Activated CD8-positive, alpha-beta T cell treated with anti-CD3 and anti-CD28 coated beads for 36 hours (primary cell): ENCODE measurements at places on chromosomes 16 and 17. TPM values are rescaled to one million over a fixed set of nuclear protein-coding genes. Genes with fewer than 3 reads are reported as not detected.

DNA sequence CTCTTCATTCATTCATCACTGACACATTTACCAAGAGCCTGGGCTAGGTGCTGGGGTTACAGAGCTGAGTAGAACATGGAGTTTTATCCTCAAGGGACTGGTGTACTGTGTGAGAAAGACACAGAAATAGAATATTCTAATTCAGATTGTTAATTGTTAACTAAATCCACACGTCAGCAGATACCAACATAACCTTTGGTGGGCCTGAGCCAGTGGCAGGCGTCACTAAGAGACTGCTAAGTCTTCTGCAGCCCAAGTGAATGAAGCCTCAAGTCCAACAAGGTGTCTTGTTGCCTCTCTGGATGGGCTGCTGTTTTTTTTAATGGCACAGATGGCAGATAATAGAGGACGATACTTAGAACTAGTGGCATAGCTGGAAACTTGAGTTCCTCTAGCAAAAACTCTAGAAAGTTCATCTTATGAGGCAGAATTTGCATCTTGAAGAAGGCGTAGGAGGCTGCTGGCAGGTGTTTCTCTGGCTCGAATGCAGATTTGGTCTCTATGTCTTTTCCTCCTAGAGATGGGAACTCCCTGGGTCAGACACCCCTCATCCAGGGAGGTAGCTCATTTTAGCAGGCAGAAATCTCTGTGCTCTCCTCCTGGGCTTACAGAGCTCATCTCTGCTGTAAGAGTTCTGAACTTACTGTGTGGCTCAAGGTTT is 179.5 kb downstream of the NTN1 start:
- no peak for DNase-seq

GRCh38 chr16:66525396-66526180 is 24.3 kb downstream of the TK2 start:
- no peak for DNase-seq

DNA sequence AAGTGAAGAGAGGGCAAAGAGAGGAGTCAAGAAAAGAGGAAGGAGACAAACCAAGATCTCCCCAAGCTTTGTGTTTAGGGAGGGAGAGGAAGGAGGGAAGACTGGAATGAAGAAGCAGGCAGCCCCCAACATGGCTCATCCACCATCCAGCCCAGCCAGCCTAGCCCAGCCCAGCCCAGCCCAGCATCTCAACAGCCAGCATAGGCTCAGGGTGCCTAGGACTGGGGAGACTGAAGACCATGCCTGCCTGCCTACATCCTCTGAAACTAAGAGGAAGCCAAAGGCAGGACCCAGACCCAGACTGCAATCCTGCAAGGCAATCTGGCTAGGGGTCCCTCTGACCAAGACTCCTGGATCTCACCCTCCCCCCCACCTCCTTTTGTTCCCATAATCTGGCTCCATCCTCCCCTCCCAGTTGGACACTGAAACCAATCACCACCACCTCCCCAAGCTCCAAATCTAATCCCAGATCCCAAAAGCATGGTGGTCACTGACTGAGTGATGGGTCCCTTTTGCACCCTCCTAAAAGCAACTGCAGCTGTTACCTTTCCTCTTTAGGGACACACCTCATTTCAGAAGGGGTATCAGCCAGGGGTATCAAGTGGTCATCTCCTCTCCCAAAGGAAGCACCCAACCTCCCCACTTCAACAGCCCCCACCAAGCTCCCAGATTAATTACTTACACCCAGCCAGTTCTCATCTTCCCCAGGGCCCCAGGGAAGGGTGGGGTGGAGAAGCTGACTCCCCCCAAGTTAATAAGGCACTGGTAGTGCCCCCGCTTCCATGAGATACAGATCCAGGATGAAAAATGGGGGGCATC is 1.2 kb downstream of the HDAC5 start:
- DNase-seq: no peak

DNA sequence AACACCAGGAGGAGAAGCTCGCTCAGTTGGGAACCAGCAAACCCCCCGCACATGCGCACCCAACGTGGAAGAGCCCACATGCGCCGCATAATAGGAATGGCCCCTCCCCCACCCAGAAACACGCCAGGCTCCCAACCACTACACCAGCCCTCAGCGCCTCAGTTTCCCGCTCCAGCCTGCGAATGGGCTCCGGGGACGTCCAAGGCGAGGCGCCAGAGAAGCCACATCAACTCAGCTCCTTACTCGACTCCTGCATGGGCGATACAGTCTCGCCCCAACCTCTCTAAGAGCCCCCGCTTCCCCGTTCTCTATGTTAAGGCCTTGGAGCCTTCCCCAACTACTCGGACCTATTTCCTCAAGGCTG is 504 bp downstream of the SRSF1 start:
- peak; percentile 73 for DNase-seq

GRCh38 chr16:64751906-64752305 is 370.0 kb downstream of the CDH11 start:
- no peak for DNase-seq

Gene SPATA22
- not detected for total RNA-seq

- DNase-seq: no peak
Measured at GRCh38 chr16:17205279-17206211, 265.2 kb downstream of the XYLT1 start.

DNA sequence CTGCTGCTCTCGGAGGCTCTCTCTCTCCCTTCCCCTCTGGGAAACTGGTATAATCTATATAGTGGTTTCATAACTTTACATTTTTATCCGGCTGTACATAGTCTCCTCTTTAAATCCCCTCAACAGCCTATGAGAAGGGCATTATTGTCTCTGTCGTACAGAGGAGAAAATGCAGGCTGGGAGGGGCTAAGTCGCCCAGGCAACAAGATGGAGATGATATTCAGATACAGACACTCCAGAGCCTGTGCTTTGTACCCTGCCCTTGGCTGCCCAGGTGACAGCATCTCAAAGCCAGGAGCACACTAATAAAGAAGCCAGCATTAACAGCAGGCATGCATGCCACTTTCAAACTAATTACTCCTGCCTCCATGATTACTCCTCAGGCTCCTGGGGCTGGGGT is 4.7 kb upstream of the EIF1 start:
- DNase-seq: no peak

Gene ODAD4
- 1.4 TPM for total RNA-seq

DNA sequence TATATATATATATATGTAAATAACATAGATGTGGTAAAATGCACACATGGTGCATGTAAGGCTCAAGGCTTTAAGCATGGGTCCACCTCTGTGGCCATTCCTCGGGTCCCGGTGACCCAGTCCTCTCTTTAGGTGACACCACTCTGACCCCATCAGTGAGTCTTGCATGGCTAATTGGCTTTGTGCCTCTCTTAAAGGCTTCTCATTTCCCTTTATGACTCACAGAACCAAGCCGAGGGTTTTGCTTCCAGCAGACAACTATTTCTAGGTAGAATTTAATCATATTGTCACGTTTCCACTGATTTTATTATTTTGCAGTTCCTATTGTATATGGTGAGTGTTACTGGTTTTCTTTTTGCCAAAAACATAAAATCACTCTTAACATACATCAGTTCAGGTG is 59.7 kb downstream of the PLCG2 start:
- DNase-seq: no peak
